ENCODE measurements at places on chromosomes 16 and 17. TPM values are rescaled to one million over a fixed set of nuclear protein-coding genes. Genes with fewer than 3 reads are reported as not detected.

- DNase-seq = no peak
- H3K27me3 ChIP-seq = no peaks in the 10 kb centered on the region
- H3K36me3 ChIP-seq = no peaks in the 10 kb centered on the region
- H3K4me1 ChIP-seq = no peaks in the 10 kb centered on the region
- H3K27ac ChIP-seq = peak within 1 kb of the TSS; percentile 90
These were observed at the start of gene MYO1D for GRCh38 chr17:32876417-32877163. Gene MYO1D (minus strand): TSS chr17:32877124. CDS start chr17:32876872, 252 bp downstream.

DNA sequence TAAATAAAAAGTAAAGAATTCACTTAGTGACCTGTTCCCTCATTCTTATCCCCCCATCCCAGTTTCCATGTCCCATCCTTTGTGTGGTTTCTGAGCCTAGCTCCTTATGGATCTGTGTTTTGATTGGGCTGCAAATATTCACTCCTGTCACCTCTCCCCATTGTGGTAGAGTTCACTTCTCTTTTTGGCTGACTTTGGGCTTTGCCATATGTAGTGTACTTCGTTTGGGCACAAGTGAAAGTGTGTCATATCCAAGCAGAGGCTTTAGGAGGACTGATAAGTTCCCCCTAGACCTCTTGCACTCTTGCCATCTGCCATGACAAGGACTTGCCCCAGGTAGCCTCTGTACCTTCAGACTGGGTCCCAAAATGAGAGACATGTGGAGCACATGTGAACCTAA is 13.0 kb upstream of the DHRS7B start:
- no peak overlapping the region for H3K27ac ChIP-seq
- peaks cover 1% of the 10 kb centered on the region for H3K4me1 ChIP-seq
- H3K4me3 ChIP-seq = no peak overlapping the region
- no peak for DNase-seq

DNA sequence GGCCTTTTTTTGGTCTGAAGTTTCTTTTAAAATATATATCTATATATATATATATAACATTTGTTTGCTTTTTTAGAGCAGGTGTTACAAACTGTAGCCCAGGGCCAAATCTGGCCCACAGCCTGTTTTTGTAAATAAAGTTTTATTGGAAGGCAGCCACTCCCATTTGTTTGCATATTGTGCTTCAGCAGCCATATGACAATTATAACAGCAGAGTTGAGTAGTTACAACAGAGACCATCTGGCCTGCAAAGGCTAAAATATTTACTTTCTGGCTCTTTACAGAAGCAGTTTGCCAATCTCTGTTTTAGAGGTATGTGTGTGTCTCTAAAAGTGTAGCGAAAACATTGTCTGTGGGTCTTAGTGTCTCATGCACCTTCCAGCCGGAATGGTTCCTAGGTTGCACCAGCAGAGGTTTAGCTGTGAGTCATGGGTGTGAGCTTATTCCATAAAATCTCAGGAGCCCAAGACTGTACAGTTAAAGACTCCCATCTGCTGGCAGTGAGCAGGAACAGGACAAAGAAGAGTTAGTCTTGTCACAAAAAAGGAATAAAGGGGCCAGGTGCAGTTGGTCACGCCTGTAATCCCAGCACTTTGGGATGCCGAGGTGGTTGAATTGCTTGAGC is 23.8 kb downstream of the LCMT1 start:
- H3K27ac ChIP-seq = no peak overlapping the region
- H3K36me3 ChIP-seq = peaks cover 24% of the 10 kb centered on the region
- no peak overlapping the region for H3K4me3 ChIP-seq
- no peaks in the 10 kb centered on the region for H3K4me1 ChIP-seq
- H3K27me3 ChIP-seq = no peaks in the 10 kb centered on the region

ZNF768 gene
- total RNA-seq = 34.7 TPM

NOL11 gene
- total RNA-seq = 97.2 TPM

- no peak overlapping the region for H3K27ac ChIP-seq
- no peak overlapping the region for H3K4me3 ChIP-seq
- no peaks in the 10 kb centered on the region for H3K4me1 ChIP-seq
- no peak for DNase-seq
These were observed 15.5 kb upstream of the SUPT4H1 start for GRCh38 chr17:58367461-58367860.

VWA3A gene
- not detected for total RNA-seq

ITGAX gene
- not detected for total RNA-seq

GRCh38 chr16:84714028-84714427 is 14.2 kb downstream of the USP10 start:
- H3K4me1 ChIP-seq = peaks cover 16% of the 10 kb centered on the region

DNA sequence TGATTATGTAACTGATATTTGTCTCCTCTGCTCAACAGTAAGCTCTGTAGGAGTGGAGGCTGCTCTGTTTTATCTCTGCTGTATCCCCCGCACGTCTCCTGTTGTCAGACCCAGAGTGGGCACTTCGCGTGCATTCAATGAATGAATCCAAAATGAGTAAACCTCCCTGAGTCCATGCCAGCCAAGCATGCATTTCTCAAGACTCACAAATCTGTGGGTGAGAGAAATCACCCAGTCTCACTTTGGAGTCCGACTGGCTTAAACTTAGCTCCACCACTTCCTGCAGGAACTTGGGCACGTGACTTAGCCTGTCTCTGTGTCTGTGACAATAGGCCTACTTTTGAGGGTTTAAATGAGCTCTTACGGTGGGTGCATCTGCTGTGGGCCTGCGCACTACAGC is 3.7 kb downstream of the PNPO start:
- H3K4me3 ChIP-seq = no peak overlapping the region
- no peak overlapping the region for H3K27ac ChIP-seq
- no peak for DNase-seq
- peaks cover 14% of the 10 kb centered on the region for H3K27me3 ChIP-seq
- peaks cover 5% of the 10 kb centered on the region for H3K4me1 ChIP-seq

- no peak overlapping the region for H3K4me3 ChIP-seq
- H3K4me1 ChIP-seq = no peaks in the 10 kb centered on the region
- no peaks in the 10 kb centered on the region for H3K27me3 ChIP-seq
- no peak overlapping the region for H3K27ac ChIP-seq
- H3K36me3 ChIP-seq = peaks cover 36% of the 10 kb centered on the region
- DNase-seq = no peak
These were observed 53.0 kb downstream of the RPA1 start for GRCh38 chr17:1882836-1883235.

FOXL1 gene
- total RNA-seq = 0.29 TPM

GRCh38 chr17:77422748-77423113 is 282.0 kb downstream of the SEC14L1 start:
- DNase-seq = no peak
- no peak overlapping the region for H3K4me3 ChIP-seq
- H3K36me3 ChIP-seq = no peaks in the 10 kb centered on the region

TOM1L1 gene
- total RNA-seq = 57.1 TPM
